Foreskin keratinocyte (primary cell): ENCODE measurements at places on chromosomes 16 and 17.
A peak's percentile ranks its signal among the peaks of the same experiment; 100 is the strongest.

GRCh38 chr16:86716649-86717048 is 138.3 kb downstream of the FOXL1 start:
- DNase-seq: no peak

DNA sequence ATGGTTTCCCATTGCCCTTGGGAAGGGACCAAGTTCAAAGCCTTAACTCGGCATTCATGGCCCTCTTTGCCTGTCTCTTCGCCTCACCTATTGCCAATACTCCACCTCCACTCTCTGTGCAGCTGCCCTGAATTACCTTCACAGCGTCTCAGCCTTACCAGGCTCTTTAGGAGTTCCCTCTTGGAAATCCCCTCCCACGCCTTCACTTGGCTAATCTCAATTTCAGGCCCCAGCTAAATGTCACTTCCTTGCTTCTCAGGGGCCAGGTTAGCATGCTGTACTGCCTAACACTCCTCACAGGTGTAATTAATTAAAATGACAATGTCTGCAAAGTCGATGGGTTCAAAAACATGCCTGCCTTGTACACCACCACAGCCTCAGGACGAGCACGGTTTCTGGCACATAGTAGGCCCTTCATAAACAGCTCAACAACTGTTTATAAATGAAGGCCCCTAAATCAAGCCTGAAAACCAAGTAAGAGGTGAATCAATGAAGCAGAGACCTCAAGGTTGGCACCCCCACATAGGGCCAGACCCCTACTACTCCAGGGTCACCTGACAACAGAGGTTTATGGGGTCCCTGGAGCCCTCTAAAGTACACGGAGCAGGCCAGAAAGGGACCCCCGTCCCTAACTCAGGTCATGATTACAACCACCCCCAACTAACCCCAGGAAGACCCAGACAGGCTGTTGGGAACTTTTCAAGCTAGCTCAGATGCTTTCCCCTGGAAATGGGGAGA is 11.2 kb upstream of the EEF2K start:
- no peak for DNase-seq

DNA sequence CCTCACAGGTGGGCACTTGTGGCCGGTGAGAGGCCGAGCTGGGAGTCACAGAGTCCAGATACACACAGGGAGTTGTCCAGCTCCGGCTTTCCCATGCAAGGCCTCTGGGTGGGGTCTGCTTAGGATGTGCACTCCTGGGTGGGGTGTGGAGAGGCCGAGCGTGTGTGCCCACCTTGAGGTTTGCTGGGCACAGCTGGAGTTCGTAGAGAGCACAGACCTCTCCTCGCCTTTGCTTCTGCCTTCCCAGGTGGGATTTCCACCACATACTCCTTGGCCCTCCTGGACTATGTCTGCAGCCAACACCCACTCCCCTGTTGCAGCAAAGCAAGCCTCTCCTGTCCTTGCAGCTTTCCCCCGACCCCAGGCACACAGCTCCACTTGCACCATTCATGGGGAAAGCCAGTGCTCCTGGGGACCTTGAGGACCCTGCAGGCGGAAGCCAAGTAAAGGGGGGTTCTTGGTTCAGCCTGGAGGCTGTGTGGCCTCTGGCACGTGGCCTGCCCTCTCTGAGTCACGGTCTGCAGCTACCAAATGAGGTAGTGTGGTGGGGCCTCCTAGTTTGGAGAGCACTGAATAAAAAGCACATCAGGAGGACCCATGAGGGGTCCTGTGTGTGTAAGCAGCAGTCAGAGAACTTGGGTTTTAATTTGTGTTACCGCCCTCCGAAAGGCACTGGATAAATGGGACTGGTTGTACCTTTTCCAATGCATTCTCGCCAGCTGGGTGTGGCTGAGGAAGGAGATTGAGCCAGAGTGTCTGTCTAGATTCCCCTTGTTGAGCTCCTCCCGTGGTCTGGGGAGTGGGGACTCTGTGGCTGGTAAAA is 31.5 kb downstream of the MPRIP start:
- no peak for DNase-seq

- DNase-seq: peak; percentile 91
Measured at GRCh38 chr16:30927789-30928378, 4.5 kb downstream of the FBXL19 start.

- peak; percentile 73 for DNase-seq
Measured at GRCh38 chr16:81499576-81500380, 55.2 kb downstream of the CMIP start.

DNA sequence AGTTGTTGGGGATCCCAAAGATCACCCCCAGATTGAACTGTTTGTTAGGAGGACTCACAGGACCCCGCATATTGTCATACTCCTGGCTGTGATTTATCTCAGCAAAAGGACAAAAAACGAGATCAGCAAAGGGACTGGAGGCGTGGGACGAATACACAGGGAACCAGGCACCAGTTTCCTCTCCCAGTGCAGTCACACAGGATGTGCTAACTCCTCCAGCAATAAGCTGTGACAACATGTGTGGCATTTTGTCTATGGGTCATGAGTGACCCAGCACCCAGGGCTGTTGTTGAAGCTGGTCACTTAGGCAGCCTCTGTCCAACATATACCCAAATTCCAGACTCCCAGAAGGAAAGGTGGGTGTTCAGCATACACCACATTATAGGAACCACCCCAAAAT is 60.9 kb downstream of the CPPED1 start:
- DNase-seq: no peak

GRCh38 chr17:40224718-40225550 is 5.8 kb downstream of the WIPF2 start:
- no peak for DNase-seq

DNA sequence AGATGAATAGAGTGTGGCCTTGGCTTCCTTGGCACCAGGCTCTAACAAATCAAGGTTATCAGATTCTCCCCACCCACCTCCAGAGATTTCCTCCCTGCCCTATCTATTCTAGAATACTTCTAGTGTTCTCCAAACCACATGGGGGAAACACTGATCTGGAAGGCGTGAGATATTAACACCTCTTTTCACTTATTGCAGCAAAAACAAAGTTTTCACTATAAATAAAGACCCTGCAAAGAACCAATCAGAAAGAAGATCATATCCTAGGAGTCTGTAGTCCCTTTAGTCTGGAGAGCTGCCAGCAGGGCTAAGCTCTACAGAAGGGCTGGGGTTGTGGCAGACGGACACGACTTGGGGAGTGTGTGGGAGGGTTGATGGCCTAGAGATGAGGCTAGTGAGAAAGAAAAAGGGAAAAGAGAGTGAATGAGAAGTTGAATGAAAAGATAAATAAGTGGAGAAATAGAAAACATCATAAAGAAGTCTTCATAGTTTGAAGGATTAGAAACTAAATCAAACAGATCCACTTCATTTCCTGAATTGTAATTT is 8.6 kb upstream of the SKAP1 start:
- DNase-seq: no peak

DNA sequence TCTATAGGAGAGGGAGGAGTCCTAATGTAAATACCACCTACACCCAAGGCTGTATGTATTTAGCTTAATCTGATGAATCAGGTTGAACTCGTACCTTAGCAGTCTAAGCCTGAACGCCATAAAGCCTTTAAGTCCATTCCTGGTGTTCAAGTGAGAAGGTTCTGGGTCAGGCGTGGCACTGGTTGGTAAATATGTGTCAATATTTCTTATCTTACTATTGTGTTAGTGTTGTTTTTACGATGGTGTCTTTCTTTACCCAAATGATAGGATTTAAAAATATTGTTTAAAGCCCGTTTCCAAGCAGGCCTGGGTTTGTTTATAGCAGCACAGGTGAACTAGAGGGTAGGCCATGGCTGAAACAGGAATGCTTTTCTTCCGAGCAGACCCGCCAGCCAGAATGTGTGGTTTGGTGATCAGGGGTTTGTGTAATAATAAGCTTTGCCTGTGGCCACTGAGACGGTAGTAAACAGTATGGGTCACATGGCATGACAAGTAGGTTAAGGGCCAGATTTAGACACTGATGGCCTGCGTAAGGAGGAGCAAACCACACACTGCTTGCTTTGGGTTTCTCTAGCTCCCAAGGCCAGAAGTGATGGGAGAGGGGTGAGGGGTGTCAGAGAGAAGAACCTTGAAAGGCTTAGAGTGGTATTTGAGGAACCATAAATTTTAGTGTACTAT is 3.3 kb downstream of the TMEM94 start:
- no peak for DNase-seq

- DNase-seq: no peak
Measured at GRCh38 chr17:58488428-58488890, 251 bp upstream of the HSF5 start.

GRCh38 chr17:44092051-44092450 is 21.5 kb downstream of the G6PC3 start:
- DNase-seq: no peak

GRCh38 chr17:61285526-61286320 is 113.9 kb upstream of the TBX2 start:
- DNase-seq: peak; percentile 23

DNA sequence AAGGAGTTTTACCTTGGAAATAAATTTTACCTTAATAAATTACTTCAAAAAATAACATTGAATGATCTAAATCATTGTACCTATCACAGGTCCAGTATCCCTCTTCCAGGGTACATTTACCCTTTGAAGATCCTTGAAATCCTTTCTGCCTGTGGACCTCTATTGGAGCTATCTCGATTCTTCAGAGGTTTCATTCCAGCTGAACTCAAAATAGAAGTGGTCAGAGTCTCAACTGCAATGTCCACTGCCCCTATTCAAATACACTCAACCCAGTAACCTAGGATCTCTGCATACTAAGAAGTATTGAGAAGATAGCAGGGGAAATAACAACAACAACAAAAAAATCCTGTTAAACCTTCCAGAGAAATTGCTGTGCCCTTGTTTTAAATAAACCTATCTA is 9.3 kb downstream of the ABCA5 start:
- no peak for DNase-seq

DNA sequence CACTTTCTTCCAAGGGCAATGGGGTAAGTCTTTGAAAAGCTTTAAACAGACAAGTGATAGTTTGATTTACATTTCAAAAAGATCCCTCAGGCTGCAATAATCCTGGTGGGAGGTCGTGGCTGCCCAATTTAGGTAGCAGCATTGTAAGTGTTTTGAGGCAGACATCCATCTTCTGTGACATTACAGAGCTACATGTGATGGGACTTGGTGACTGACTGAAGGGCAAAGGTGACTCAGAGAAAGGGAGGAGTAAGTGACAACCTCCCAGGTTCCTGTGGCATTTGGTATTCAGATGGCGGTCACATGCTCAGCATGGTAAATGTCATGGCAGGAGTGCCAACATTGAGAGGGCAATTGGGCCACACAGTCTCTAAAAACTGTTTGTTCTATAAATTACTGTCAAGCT is 26.5 kb downstream of the STAT3 start:
- DNase-seq: no peak

GRCh38 chr16:67697422-67698185 is 21.5 kb downstream of the GFOD2 start:
- no peak for DNase-seq

DNA sequence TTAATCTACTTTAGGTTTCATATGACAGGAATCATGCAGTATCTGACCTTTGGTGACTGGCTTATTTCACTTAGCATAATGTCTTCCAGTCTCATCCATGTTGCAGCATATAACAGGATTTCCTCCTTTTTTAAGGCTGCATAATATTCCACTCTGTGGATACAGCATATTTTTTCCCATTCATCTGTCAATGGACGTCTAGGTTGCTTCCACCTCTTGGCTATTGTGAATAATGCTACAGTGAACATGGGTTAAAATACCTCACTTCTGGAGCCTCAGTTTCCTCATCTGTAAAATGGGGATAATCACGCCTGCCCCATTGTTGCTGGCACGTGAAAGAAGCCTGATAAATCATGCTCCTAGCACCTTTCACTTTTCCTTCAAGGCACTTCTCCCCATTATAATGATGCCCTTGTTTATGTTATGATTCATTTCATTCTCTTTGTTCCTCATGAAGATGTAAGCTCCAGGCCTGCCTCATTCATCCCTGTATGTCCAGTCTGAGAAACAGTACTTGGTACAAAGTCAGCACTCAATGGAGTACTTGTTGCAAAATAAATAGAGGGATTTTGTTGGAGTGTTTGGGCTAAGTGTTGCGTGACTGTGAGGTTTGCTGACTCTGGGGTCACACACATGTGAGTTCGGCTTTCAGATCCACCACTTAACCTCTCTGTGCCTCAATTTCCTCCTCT is 59.6 kb downstream of the ABAT start:
- DNase-seq: no peak

DNA sequence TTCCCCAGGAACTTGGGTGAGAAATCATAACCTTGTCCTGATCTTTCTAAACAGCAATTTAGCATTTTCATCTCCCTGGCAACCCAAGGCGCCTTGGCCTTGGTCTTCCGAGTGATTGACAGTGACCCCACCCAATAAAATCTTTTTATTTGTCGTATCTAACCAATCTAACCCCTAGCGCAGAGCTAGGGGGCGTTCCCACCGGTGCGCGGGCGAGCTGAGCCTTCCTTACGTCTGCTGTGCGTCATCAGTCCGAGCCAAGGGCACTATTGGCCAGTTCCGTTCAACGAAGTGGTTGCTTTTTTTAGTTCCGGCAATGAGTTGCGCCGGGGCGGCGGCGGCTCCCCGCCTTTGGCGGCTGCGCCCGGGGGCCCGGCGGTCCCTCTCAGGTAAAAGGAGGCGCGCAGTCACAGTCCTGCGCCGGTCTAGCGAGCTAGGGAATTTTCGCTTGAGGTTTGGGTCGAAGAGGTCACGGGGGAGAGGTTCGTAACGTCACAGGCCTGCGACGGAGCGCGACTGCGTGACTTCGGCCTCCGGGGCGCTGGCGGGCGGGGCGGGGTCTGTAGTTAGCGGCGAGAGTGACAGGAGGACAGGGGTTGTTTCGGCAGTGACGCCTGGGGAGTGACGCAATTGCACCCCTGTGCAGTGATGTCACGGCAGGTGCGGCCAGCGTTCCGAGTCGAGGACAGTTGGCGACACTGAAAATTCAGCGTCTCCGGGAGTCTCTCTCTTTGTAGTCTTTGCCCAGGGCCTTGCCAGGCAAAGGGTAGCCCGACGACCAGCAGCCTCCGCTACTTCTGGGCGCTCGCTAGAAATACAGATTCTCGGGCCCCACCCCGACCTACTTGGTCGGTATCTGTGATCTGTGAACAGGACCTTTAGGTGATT is at the start of gene COQ7:
TSS of gene COQ7 (plus strand) at position 266 of the 888 bp plus-strand sequence. CDS start at position 317, 51 bp downstream.
- DNase-seq: peak; percentile 97

GRCh38 chr17:73067075-73067474 is 25.4 kb downstream of the SLC39A11 start:
- DNase-seq: no peak

DNA sequence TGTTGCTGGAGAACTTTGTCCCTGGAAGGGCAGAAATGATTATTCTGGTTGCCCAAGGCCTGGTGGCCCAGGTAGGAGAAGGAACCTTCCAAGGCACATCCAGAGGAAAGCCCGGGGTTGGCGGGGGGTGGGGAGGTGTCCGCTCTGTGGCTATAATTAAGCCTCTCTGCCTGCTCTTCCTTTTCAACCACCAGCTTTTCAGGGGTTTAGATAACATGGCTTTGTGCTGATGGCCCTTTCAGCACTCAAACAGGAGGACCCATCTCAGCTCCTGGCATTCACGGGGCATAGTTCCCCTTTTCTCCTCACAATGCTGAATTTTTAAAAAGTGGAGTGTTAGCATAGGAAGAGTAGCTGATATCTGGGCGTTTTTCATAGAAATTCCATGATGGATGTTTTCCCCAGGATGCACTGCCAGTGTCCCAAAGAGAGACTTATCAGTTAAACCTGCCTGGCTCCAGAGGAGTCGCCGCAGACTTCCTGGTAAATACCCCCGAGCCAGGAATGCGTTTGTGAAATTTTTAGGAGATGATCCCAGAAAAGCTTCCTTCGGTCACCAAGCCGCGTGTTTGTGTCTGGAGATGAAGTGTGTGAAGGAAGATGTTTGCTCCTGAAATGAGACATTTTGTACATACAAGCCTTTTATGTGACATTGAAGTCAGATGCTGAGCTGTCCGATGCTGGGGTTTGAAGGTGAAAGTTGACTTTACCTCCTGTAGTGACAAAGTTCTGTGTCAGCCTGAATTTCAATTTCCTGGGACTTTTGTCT is 188.5 kb downstream of the MSI2 start:
- no peak for DNase-seq

- DNase-seq: no peak
Measured at GRCh38 chr17:30208214-30208613, 27.3 kb downstream of the SLC6A4 start.
